ENCODE measurements at places on chromosomes 5 and 9. TPM values are rescaled to one million over a fixed set of nuclear protein-coding genes. Genes with fewer than 3 reads are reported as not detected.

DNA sequence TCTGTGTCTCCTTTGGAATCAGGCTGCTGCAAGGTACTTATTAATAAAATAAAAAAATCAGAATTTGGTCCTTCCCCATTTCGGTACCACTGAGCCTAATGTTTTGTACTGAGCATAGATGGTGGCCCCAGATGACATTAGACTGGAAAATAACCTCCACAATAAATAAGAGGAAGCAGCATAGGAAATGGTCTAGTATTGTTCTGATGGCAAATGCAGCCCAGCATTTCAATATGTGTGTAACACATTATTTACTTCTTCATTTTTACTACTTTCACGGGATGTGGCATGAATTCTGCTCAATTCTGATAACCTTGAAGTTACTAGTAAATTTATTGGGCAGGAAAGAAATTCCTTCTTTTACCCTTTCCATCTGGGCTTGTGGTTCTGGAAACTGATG lies 295.6 kb downstream of the ADGRV1 start:
- no peak for DNase-seq

Gene PFN3
- not detected for total RNA-seq

DNA sequence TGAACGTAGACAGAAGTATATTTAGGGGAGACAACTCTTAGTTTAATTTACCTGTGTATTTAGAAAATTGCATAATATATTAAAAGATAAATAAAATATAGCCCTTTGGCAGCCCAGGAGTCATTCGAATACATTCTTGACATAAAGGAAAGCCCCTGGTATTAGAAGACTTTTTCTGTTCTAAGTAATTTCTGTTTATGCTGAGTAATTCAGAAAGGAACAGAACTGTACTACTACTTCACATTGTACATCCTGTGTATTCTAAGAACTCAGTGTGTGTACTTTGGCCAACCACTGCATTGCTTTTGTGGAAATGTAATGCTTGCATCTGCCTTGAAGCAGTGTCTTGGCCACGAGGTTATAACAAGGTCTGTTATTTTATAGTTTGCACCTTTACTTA lies 136.4 kb downstream of the KDM4C start:
- no peak for DNase-seq

Gene RGS3
- 139 TPM for total RNA-seq

Gene GDF9
- total RNA-seq = 0.24 TPM

Gene SNX24
- total RNA-seq = 14.0 TPM

DNA sequence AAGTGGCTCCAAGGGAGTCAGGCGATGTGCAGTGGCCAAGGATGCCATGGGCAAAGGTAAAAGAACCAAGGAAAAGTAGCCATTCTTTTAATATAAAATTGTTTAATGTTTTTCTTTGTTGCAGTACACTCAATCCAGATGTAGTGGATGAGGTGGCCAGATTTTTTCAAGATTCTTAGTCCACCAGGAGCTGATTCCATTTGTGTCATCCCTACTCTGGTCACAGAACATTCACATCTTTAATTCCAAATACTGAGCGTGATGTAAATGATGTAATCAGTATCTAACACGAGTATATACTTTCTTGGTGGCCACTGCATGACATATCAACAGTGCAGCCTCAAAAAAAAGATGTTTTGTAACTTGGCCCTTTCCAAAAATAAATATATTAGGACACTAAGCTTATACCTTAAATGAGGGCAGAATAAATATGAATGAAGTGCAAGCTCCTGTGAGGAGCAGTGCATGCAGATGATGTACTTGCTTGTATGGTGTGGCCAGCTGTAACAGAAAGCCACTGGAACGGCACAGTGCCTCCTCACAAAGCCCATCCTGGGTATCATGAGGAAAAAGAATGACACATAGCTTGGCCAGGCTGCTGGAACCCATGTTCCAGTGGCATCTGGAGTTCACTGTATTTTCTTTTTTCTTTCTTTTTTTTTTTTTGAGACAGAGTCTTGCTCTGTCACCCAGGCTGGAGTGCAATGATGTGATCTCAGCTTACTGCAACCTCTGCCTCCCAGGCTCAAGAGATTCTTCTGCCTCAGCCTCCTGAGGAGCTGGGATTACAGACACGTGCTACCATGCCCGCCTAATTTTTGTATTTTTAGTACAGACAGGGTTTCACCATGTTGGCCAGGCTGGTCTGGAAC lies 6.5 kb upstream of the SPATA24 start:
- DNase-seq = no peak

DNA sequence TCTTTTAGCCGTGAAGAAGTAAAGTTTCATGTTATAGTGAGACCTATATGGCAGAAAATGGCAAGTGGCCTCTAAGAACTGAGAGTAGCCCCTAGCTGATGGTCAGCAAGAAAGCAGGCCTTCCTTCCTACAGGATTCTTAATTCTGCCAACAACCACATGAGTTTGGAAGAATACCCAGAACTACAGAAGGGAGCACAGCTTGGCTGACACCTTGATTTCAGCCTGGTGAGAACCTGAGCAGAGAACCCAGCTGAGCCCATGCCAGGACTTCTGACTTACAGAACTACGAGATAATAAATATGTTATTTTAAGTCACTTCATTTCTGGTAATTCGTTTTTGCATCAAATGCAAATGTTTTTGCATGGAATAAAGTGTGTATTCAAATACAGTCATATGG lies 5.9 kb upstream of the FBXL17 start:
- DNase-seq = no peak

GRCh38 chr5:91293131-91293530 lies 90.0 kb downstream of the ARRDC3 start:
- DNase-seq = no peak

DNA sequence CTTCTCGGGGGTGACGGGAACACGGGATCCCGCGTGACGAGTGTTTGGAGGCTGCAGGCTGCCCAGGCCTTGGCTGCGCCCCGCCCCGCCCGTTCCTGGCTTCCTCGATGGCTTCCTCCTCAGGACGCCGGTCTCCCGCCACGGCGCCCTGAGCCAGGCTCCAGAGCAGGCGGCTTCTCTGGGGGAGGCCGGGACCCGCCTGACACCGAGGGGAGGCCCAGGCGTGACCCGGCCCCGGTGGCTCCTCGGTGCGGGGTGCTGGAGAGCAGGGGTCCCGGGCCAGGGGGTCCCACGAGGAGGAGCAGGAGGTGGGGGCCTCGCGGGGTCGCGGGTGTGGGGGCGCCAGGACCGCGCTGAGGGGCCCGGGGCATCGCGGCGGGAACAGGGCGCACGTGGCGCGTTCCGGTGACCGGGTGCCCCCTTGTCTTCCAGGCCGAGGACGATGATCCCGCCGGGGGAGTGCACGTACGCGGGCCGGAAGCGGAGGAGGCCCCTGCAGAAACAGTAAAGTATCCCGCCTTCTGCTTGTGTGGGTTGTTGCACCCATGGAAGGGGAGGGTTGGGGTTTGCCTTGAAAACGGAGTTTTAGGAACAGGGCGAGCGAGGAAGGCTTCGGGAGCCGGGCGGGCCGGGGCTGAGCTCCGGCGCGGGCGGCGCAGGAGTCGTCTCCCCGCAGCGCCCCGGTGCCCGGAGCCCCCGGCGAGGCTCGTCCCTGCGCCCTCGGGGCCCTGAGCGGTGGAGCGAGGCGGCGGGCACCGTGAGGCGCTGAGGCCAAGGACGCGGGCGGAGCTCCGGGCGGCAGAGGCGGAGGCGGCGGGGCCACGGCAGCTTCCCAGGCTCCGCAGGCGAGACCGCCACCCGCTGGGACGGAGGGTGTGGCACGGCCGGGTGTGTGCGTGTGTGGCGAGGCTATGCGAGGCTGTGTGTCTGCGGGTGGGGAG lies 22.2 kb downstream of the AHRR start:
- DNase-seq = no peak

GRCh38 chr5:98064118-98064685 lies 709.3 kb upstream of the RGMB start:
- DNase-seq = no peak

DNA sequence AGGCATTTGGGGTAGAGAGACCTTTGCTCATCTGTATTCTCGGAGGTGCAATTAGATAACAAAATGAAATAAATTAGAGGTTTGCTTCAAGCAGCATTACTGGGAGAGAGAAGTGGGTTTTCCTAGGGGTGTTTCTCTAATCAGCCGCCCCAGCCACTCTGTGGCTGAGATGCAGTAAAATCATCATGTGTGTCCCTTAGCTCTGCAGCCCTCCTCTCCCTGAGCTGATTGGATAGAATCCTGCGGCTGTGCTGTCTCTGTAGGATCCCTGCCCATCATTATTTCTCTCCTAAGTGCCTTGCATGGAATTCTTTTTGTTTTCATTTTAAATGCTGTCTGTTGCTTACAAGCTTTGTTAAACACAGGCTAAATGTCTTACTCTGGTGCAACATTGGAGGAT lies 171.4 kb downstream of the SH3GL2 start:
- no peak for DNase-seq

GRCh38 chr9:122562134-122562760 lies 9.3 kb downstream of the OR1N2 start:
- no peak for DNase-seq

Gene LMX1B
- total RNA-seq = 1.2 TPM

GRCh38 chr9:12065050-12065449 lies 628.1 kb upstream of the TYRP1 start:
- DNase-seq = no peak

- DNase-seq = no peak
Measured at GRCh38 chr5:98938464-98938863, 9.7 kb upstream of the CHD1 start.

- DNase-seq = no peak
Measured at GRCh38 chr5:1205255-1206180, 4.1 kb downstream of the SLC6A19 start.

DNA sequence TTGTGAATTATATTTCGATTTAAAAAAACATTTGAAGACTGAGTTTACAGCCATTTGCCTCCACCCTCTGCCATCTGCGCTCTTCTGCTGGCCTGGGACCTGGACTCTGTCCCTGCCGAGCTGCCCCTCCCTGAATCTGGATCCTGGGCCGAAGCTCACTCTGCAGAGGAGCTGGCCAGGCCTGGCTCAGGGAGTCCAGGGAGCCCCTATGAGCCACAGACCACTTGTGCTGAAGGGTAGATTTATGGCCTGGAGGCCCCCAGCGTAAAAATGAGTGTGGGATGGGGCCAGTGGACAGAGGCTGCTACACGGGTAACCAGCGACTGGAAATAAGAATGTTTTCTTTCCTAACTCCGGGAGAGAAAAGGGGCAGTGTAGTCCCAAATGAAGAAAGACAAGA lies 129.8 kb downstream of the FGF18 start:
- no peak for DNase-seq

Gene RNF208
- total RNA-seq = 26.0 TPM

Gene FOXD4L4
- not detected for total RNA-seq

DNA sequence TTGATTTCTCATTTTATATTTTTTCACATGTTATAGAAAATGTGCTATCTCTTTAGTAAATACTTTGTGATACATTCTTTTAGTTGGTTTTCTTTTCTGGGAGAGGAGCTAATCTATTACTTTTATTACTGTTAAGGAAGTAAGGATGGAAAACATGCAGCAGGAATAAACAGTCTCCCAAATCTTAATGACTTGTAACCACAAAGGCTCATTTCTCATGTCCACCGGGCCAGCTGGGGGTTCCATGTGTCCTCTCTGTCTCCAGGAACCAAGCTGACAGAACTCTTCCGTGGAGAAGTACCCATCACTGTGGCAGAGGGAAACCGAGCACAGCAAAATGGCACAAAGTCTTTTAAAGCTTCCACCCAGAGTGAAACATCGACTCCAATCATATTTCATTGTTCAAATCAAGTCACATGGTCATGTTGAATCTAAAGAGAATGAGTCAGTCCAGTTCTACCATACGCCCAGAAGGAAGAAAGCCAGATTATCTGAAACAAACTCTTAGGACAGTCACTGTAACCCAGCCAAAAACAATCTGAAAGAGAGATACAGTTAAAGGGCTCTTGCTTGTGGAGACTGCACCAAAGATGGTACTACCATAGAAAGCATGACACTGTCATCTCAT lies 97.1 kb upstream of the CDH6 start:
- no peak for DNase-seq

All from Right ventricle myocardium inferior (tissue), 1 donor.